ENCODE measurements at places on chromosomes 3 and 15. TPM values are rescaled to one million over a fixed set of nuclear protein-coding genes. Genes with fewer than 3 reads are reported as not detected.

GRCh38 chr15:90497912-90498311, 31.8 kb upstream of the CRTC3 start:
- H3K36me3 ChIP-seq: peaks cover 10% of the 10 kb centered on the region
- H3K4me1 ChIP-seq: no peaks in the 10 kb centered on the region
- no peaks in the 10 kb centered on the region for H3K27me3 ChIP-seq

Gene DLL4
- 5.0 TPM for total RNA-seq

Gene GREM1
- total RNA-seq: 21.3 TPM

- H3K27me3 ChIP-seq: no peaks in the 10 kb centered on the region
- no peaks in the 10 kb centered on the region for H3K4me1 ChIP-seq
- peak overlapping the region; percentile 86 for H3K27ac ChIP-seq
- H3K4me3 ChIP-seq: peak overlapping the region; percentile 83
Measured at GRCh38 chr3:101725194-101725889, 928 bp downstream of the CEP97 start.

Gene SMAD6
- total RNA-seq: 22.6 TPM

DNA sequence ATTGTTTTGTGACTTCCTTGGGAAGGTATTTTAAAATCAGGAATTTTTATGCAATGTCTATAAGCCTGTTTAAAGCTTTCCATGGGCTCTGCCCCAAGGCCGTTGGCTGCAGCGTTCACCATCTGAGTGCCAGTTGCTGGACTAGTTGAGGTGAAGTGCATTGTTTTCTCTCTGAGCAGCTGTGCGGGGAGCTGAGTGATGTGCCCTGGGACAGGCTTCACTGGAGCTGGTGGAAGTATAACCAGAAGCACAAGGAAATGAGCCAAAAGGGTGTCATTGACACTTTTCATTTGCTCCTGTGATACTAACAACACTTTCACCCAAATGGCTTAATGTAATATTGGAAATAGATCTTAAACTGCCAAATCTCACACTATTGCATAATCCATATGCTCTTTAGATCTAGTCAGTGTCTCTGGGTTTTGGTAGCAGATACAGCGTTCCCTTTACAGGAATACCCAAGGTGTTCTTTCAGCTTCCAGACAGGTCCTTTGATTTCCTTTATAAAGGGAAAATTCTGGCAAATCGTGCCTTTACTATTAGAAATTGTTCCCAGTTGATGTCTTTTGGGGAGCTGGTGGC, 29.2 kb downstream of the APH1B start:
- H3K27me3 ChIP-seq: no peaks in the 10 kb centered on the region
- no peaks in the 10 kb centered on the region for H3K36me3 ChIP-seq
- H3K27ac ChIP-seq: no peak overlapping the region
- no peak for DNase-seq
- no peak overlapping the region for H3K4me3 ChIP-seq
- H3K4me1 ChIP-seq: no peaks in the 10 kb centered on the region

DNA sequence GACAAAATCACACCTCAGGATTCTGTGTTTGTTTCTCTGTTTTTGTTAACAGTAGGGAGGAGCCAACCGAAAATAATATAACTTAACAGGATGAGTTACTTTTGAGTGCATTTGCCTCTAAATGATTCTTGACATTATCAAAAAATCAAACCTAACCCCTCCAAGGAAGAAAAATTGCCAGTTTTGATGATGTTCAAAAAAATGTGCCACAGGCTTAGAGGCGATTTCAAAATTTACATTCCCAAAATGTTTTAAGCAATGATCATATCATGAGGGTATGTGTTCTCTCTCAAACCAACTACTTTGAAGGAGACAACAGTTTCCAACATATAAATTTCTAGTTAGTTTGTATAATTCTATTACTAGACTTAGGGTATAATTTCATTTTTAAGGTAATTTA, 6.7 kb downstream of the VGLL3 start:
- H3K4me1 ChIP-seq: no peaks in the 10 kb centered on the region
- no peak for DNase-seq
- no peak overlapping the region for H3K27ac ChIP-seq
- no peaks in the 10 kb centered on the region for H3K27me3 ChIP-seq
- no peaks in the 10 kb centered on the region for H3K36me3 ChIP-seq

Gene ST3GAL6
- 22.1 TPM for total RNA-seq

- no peak for DNase-seq
- no peak overlapping the region for H3K4me3 ChIP-seq
- no peaks in the 10 kb centered on the region for H3K36me3 ChIP-seq
Measured at GRCh38 chr3:196406811-196407470, 25.3 kb downstream of the UBXN7 start.
